ENCODE measurements at places on chromosomes 6 and 20.

GRCh38 chr6:150273457-150274309, 95.1 kb upstream of the IYD start:
- DNase-seq, result no peak

DNA sequence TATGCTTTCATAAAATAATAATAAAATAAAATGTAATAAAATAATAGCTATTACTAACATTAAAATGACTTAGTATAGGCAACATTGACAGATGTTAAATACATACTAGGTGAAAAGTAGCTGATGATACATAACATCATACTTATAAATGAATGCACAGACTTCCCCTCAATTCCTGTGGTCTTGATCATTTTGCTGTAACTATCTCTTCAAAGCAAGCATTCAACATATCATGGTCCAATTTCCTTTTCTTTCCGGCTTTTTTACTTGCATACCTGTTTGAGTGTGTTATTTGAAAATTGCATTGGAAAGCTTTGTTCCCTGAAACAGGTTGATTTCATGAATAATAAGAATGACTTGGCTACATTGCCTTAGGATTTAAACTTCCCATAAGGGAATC, 309.3 kb downstream of the HDGFL1 start:
- DNase-seq, result no peak

DNA sequence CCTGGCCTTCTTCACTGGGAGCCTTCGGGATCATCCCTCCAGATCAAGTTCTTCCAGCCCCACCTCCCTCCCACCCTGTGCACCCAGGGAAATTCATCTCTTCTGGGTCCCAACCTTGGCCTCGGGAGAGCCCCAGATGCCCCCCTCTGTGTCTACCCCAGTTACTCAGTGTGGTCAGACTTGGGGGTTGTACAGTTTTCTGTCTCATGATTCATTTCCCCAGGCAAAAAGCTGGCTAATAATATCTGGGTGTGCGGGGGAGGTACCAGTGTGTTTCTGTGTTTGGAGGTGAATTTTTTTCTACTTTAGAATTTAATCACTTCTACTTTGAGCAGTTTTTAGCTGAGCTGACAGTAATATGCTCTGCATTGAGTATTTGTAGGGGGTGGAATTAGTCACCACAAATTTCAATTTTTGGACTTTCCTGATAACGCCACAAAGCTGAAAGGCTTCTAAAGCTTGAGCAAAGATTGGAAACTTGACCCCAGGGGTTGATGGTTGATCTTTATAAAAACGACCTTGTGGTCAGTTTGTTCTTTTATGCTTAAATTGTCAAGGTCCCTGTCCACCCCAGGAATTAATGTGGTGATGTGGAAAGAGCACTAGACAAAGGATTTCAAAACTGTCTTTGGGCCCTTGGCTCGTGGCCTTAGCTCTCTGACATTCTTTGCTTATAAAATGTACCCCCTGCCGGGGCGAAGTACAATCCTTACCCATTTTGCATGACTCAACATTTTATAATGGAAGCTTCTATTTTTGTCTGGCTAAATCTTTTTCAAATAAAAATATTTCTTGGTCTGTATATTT, 284.7 kb upstream of the TAB2 start:
- no peak for DNase-seq

GRCh38 chr20:62773845-62774714, 22.2 kb upstream of the MRGBP start:
- peak; percentile 78 for DNase-seq

DNA sequence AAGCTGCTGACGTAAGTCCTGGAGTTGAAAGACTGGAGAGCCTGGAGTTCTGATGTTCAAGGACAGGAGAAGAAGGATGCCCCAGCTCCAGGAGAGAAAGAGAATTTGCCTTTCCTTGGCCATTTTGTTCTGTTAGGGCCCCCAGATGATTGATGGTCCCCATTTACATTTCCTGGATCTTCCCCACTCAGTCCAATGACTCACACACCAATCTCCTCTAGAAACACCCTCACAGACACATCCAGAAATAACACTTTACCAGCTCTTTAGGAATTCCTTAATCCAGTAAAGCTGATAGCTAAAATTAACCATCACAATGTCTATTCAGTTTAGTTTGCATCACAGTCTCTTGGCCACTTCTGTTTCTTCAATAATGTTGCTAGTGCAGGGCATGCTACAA, 260.2 kb upstream of the IRAK1BP1 start:
- no peak for DNase-seq

- DNase-seq, result no peak
Measured at GRCh38 chr6:130037207-130037811, 18.9 kb downstream of the L3MBTL3 start.

DNA sequence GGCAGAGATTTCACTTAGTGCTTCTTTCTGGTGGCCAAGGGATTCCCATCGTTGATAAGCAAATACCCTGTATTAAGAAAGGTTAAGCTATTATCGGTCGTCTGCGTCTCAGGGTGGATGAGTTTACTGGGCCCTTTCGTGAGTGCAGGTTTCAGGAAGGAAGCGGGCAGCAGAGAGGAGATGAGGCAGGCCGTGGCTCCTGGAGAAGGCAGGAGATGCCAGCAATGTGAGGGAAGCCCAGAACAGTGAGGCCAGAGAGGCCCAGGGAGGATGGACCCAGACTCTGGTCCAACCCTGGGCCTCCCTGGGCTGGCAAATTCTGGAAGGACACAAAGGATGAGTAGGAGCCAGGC, 11.2 kb downstream of the TFEB start:
- DNase-seq, result no peak

GRCh38 chr6:91097364-91097763, 510.5 kb upstream of the MAP3K7 start:
- DNase-seq, result no peak

Measured in NCI-H1694 treated with DMSO at 0.1 percent for 48 hours (cell line).